Activated CD4-positive, alpha-beta memory T cell treated with anti-CD3 and anti-CD28 coated beads for 36 hours (primary cell): ENCODE measurements at places on chromosomes 1 and 21. TPM values are rescaled to one million over a fixed set of nuclear protein-coding genes. Genes with fewer than 3 reads are reported as not detected.

DNASE2B gene
- total RNA-seq: not detected

RAB3B gene
- total RNA-seq: 0.21 TPM

PLA2G2D gene
- total RNA-seq: 0.07 TPM

GRCh38 chr1:59673573-59674450 lies 140.9 kb upstream of the HOOK1 start:
- no peak overlapping the region for H3K4me3 ChIP-seq
- H3K36me3 ChIP-seq: no peaks in the 10 kb centered on the region
- no peaks in the 10 kb centered on the region for H3K27me3 ChIP-seq
- DNase-seq: no peak

DNA sequence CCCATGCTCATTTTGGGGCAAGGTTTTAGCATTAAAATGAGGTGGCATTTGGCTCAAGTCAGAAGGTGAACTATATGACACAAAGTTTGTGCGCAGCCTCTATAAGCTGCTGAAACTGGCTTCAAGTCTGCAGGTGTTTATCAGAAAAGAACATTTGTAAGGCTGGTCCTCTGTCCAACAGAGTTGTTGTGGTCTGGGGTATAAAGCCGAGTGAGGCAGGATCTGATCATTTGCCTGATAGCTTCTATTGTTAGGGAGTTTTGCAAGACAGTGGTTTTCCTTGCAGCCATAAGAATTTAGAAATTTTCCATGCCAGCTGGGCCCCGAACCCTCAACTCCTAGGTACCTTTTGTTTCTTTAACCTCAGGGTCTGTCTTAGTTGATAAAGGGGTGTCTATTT lies 130.8 kb downstream of the PGBD5 start:
- peak; percentile 1 for DNase-seq
- no peak overlapping the region for H3K27ac ChIP-seq
- no peaks in the 10 kb centered on the region for H3K4me1 ChIP-seq
- no peaks in the 10 kb centered on the region for H3K36me3 ChIP-seq

GRCh38 chr1:39568208-39568607 lies 8.4 kb downstream of the PABPC4 start:
- no peak overlapping the region for H3K27ac ChIP-seq
- H3K27me3 ChIP-seq: no peaks in the 10 kb centered on the region
- peaks cover 87% of the 10 kb centered on the region for H3K36me3 ChIP-seq
- no peak overlapping the region for H3K4me3 ChIP-seq
